ENCODE measurements at places on chromosomes 7 and 10.

- DNase-seq, result no peak
Observed at GRCh38 chr10:44517635-44518034, 132.7 kb upstream of the CXCL12 start.

- DNase-seq, result no peak
Observed at GRCh38 chr7:147276106-147276505, 1159.5 kb downstream of the CNTNAP2 start.

DNA sequence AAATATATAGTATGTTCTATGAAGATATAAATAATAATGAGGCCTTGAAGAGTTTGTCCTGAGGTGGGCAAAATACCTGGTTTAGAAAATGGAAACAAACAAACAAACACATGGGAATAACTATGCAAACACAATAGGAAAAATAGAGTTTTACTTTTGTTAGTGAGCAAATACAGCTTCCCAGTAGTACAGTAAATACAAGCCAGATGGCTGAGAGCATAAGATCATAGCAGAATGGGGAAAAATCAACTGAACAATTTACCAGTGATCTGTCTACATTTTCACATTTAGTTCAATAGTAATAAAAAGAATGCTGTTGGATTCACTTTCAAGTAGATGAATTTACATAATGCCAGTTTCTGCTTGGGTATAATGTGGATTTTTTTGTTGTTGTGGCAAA is 45.1 kb downstream of the ADD3 start:
- DNase-seq, result no peak

GRCh38 chr7:16055263-16055976 is 365.9 kb downstream of the CRPPA start:
- DNase-seq, result peak; percentile 17

- no peak for DNase-seq
Observed at GRCh38 chr10:49609283-49610113, 612 bp upstream of the SLC18A3 start.

DNA sequence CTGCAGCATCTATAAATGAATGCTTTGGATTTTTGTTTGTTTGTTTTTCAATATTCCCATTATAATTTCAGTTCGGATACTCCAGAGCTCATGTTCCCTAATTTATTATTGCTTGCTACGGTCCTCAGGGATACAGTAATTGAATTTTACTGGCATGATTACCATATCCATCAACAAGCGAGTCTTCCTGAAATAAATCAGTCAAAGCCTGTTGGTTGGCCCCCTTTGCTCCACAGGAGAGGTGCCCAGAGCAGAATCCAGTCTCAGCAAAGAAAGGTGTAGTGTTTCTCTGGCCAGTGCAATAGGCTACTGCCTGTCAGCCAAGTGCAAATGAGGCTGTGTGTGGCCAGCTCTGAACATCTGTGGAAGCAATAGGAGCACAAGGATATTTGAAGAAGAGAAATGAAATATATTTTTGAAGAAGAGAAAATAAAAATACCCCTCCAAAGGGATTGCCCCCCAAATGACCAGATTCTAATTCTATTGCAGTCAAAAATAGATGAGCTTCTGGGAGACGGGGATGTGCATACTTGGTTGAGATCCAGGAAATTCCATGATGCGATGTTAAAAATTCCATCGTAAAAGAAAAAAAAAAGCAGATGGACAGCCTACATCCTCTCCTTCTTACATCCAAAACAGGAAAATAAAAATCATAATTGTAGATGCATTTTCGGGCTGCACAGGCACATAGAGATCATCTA is 18.1 kb downstream of the TRIL start:
- no peak for DNase-seq

GRCh38 chr10:78118591-78118990 is 84.9 kb downstream of the RPS24 start:
- no peak for DNase-seq

GRCh38 chr10:60137292-60137992 is 231.1 kb upstream of the CCDC6 start:
- no peak for DNase-seq

DNA sequence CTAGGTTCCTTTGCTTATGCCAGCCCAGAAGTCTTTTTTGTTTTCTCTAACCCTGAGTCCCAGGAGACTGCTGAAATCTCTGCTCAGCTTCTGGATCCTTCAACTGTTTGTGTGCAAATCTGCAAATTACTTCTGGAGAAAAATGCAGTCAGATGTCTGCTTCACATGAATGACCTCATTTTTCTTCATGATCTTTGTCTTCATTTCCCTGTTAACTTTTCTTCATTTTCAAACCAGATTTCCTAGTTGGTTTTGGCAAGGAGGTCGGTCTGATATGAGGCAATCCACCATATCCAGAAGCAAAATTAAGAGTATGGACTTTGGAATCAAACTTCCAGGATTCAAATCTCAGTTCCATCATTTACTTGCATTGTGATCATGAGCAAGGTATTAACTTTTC is 66.8 kb downstream of the ZNF503 start:
- no peak for DNase-seq

DNA sequence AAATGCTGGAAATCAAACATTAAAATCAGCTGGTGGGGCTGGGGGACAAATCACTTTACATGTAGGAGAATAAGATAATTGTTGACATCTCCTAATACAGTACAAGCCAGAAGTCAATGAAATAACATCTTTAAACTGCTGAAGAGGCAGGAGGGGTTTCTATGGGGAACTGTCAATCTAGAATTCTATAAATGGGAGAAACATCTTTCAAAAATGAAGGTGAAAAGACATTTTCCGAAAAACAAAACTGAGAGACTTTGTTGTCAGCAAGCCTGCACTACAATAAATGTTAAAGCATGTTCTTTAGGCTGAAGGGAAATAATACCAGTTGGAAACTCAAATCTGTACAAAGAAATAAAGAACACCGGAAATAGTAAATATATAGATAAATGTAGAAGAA is 17.3 kb upstream of the MSRB2 start:
- DNase-seq, result no peak

GRCh38 chr7:128868624-128869137 is 6.0 kb downstream of the ATP6V1F start:
- DNase-seq, result no peak

- DNase-seq, result no peak
Observed at GRCh38 chr10:101304316-101304715, 49.6 kb upstream of the BTRC start.

GRCh38 chr7:26479581-26479980 is 187.9 kb downstream of the SNX10 start:
- no peak for DNase-seq

GRCh38 chr7:108239501-108240225 is 109.5 kb upstream of the LAMB4 start:
- no peak for DNase-seq

- DNase-seq, result no peak
Observed at GRCh38 chr10:103501186-103501585, 7.7 kb downstream of the NEURL1 start.

Data from caudate nucleus (tissue), 63 donors.